ENCODE measurements at places on chromosomes 1 and 21.

- no peak for DNase-seq
Measured at GRCh38 chr1:155192346-155193274, 15.1 kb downstream of the THBS3 start.

DNA sequence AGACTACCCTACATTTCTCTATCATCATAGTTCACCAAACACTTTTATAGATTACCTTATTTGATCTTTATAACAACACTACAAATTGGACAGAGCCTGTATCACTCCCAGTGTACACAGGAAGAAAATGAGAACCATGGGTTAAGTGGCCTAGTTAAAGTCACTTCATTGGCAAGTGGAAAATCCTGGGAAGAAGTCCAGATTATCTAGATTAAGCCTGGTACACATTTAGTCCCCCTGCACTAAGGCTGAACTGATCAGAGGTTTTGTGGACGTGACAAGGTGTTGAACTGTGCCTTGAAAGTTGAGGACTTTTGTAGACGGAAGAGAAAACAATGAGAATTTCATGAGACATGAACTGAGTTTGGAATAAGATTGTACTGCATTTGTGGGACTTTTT lies 7.5 kb upstream of the USH2A start:
- DNase-seq = no peak

- no peak for DNase-seq
Measured at GRCh38 chr1:54404939-54405897, 976 bp downstream of the SSBP3 start.

- no peak for DNase-seq
Measured at GRCh38 chr1:201562659-201563405, 23.9 kb downstream of the NAV1 start.

Measured in D721Med (cell line).